A172 (cell line): ENCODE measurements at places on chromosomes 3 and 15. TPM values are rescaled to one million over a fixed set of nuclear protein-coding genes. Genes with fewer than 3 reads are reported as not detected.
A peak's percentile ranks its signal among the peaks of the same experiment; 100 is the strongest.

The WNT5A gene
- 10.1 and 15.6 TPM in 2 replicates for total RNA-seq

The SCAANT1 gene
- not detected in 2 replicates for total RNA-seq

The AQP9 gene
- not detected in 2 replicates for total RNA-seq

The OR4M2 gene
- not detected in 2 replicates for total RNA-seq

The ITPKA gene
- 15.5 and 17.3 TPM in 2 replicates for total RNA-seq

The CRABP1 gene
- not detected in 2 replicates for total RNA-seq

The ROPN1B gene
- total RNA-seq = not detected in 2 replicates

The GOLGA6L7 gene
- not detected in 2 replicates for total RNA-seq

The UBXN7 gene
- total RNA-seq = 21.6 and 32.3 TPM in 2 replicates

The BNC1 gene
- 0.03 and 0.17 TPM in 2 replicates for total RNA-seq

The FILIP1L gene
- total RNA-seq = 29.0 and 48.1 TPM in 2 replicates

The MSL2 gene
- total RNA-seq = 10.1 and 20.7 TPM in 2 replicates

DNA sequence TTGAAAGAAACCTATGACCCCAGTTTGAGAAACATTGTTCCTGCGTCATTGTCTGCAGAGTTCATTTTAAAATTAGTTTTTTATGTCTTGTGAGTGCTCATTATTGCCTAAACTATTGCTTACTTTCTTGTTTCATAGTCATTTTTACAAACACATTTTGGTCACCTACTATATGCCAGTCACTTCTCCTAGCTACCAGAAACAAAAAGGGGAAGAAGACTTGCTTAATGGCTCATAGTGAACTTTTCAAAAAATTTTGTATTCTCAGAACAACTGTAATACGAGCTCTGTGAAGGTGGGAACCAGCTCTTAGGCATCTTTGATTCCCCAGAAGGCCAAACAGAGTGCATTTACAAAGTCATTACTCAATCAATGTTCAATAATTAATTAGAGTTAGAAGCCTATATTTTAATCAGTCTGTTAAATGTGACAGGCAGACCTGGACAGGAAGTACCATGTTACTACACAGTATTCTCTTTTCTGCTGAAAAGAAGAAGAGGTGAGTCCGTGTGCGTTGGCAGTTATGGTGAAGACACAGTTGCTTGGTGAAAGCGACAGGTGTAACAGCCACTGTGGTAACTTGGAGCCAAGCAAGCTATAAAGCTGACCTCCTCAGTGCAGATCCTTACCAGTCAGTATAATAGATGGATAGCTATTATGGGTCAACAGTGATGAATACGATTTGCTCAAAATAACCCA lies 46.6 kb downstream of the DPPA2 start:
- DNase-seq = no peak

GRCh38 chr3:23785097-23785645 lies 20.6 kb upstream of the UBE2E1 start:
- no peak for DNase-seq

GRCh38 chr3:128931046-128931445 lies 51.6 kb downstream of the ACAD9 start:
- no peak for DNase-seq

DNA sequence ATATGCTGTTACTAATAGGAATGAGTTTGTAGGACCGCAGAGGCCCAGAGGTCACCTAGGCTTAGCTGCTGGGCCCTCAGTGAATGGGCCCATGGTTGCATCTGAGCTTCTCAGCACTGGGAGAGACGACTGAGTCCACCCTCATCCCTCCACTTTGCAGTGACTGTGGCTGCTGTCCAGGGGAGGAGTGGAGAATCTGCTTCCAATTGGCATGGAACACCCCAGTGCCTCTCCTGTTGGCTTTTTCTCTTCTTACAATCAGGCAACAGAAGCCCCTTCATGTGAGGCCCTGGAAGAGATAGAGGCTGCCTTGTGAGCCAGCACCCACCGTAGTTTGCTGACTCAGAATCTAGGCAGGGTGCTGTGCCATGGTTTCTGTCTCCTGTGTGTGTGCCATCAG lies 55.6 kb downstream of the ARNT2 start:
- DNase-seq = no peak

GRCh38 chr15:99614749-99615288 lies 49.0 kb downstream of the MEF2A start:
- no peak for DNase-seq

DNA sequence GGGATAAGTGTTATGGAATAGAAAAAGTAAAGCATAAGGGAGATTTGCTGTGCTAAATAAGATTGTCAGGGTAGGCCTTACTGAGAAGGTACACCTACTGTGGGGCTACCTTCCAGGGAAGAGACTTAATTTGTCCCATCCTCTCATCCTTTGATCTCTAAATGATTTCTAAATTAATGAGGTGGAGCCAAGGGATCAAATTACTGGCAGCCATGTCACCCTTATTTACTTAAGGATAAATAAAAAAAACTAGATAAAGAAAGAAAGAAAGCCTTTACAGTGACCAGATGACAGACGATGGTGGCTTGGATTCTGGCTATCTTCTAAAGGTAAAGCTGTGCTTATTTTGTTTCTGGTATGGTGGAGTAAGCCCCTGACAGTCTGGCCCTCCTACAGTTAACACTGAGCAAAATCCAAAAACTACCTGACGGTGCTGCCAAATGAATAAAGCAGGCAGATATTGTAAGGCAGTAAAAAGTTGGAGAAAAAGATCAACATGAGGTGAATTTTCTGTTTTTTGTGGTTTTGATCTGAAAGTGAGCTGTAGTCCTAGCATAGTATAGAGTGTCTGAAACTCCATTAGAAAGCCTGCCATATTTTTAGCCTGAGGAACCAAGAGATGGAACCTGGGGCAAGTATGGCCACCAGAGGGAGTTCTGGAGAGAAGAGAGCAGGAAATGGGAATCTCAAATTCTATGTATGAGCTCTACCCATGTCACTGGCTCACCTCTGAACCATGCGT lies 285.1 kb upstream of the MANF start:
- DNase-seq = peak; percentile 62

- DNase-seq = peak; percentile 52
Observed at GRCh38 chr3:157354722-157355121, 81.9 kb upstream of the PTX3 start.

DNA sequence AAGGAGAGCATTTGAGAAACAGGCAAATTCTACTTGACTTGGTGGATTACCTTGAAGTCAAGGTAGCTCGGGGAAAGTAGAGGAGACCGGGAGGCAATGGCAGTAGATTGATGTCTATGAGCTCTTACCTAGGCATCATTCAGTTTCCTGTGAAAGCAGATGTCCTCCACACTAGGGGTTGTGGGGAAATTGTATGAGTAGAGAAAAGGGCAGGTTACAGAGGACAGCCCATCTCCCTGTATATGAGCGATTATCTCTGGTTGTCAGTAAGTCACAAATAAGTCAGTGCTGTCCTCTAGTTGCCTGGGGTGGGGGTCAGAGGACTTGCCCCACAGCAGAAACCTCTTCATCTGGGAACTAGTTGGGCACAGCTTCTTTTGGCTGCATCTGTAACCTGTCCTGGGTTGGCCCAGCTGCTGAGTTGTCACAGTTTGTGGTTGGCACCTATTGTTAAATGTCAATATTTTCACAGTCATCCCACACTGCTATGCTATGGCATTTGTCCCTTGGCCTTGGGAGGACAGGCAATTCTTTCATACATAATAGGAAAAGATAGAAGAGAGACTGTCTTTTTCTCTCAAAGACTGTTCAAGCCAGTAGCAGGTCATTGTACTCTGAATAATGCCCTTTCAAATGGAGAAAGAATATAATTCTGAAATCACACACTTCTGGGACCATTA lies 53.6 kb upstream of the LRRFIP2 start:
- no peak for DNase-seq

- DNase-seq = no peak
Observed at GRCh38 chr3:149553781-149554451, 79.4 kb downstream of the TM4SF4 start.

- no peak for DNase-seq
Observed at GRCh38 chr15:76140074-76140464, 80.3 kb downstream of the TMEM266 start.

DNA sequence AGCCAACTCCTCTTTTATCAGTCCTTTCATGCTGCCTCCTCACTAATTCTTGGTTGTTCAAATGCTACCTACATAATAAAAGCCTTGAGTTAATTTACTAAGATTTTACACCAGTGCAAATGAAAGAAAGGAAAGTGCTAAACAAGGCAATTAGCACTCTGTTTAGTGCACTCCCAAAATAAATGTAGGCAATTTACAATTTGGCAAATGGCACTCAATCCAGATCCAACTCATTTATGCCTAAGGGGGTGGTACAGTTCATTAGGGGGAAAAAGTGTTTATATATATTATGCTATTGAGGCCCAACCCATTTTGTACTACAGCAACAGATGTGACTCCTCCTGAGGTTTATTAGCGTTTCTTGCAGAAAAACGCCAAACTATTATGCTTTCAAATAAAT lies 370.1 kb downstream of the NR2F2 start:
- no peak for DNase-seq

GRCh38 chr3:98525494-98525893 lies 2.8 kb upstream of the CLDND1 start:
- no peak for DNase-seq

- DNase-seq = no peak
Observed at GRCh38 chr3:189132839-189133238, 38.9 kb upstream of the TPRG1 start.

- DNase-seq = peak; percentile 99
Observed at GRCh38 chr3:183285828-183286457, 32.9 kb downstream of the B3GNT5 start.

- no peak for DNase-seq
Observed at GRCh38 chr15:42329161-42329560, 30.1 kb upstream of the CAPN3 start.

DNA sequence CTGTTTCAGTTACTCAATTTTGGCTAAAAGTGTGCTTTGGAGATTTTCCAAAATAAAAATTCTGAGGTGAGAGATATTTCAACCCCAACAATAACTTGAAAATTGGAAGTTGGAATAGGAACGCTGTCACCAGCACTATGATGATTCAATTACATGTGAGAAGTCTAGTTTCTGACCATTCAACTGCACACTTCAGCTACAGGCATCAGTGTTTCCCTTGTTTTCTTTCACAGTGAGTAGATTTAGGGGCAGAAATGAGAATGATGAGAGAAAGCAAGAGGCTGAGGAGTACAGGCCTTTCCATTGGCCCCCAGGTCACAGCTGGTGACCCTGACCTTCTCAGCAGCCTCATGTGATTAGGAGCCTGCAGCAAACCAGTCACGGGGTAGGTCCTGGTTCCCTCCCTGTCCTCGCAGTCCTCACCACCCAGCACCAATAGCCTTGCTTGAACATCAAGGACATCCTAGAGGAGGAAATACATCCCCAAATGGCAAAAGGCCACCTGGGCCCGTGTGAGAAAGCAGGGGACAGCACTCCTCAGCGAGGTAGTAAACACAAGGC lies 10.0 kb upstream of the FILIP1L start:
- no peak for DNase-seq

- DNase-seq = peak; percentile 16
Observed at GRCh38 chr3:20316238-20316637, 130.2 kb upstream of the SGO1 start.

GRCh38 chr3:4504340-4505261 lies 11.5 kb downstream of the ITPR1 start:
- DNase-seq = no peak

DNA sequence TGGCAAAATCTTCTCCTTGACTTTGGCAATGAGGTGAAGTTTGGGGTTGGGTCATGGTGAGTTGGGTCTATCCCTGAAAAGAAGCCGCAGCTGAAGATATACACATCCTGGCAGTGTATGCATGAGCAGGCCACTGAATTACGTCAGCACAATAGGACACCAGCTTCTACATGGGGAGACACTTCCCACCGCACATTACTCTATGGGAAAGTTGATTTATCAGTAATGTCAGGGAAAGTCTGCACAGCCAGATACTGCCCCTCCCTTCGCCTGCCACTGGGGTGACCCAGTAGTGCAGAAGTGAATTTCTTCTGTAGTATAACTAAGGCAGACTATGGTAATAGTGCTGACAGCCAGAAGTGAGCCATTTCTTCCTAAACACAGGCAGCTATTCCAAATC lies 245.0 kb downstream of the NTRK3 start:
- DNase-seq = no peak

- DNase-seq = no peak
Observed at GRCh38 chr3:152745646-152746045, 89.3 kb upstream of the P2RY1 start.

DNA sequence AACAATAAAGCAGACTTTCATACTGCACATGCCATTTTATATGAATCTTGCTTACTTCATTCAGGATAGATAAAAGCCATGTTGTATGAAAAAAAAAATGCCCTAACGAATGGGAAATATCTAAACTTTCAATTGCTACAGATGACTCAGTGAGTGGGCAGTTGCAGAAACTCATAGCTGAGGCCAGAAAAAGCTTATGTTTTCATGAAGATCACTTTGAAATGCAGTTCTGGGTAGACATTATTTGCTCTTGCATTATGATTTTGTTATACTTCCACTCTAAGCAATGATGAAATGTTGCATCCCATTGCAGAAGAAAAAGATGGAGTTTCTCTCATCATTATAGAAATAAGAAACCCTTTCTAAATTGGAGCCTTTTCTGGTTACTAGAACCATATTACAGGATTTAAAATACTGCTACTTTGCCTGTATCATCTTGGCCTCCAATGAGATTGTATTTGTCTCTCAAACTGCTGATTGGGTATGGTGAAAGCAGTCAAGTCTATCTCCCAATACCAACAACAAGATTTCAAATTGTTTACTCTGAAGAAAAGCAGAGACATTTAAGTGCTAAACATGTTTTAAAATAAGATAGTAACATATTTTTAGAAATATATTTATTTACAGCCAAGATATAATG lies 17.0 kb downstream of the PEAK1 start:
- no peak for DNase-seq

- DNase-seq = no peak
Observed at GRCh38 chr15:68365140-68365745, 66.7 kb downstream of the ITGA11 start.

GRCh38 chr3:151130428-151130827 lies 45.0 kb downstream of the MED12L start:
- no peak for DNase-seq

- DNase-seq = no peak
Observed at GRCh38 chr3:47890828-47891612, 88.1 kb downstream of the DHX30 start.

- DNase-seq = no peak
Observed at GRCh38 chr3:87625876-87626275, 349.5 kb upstream of the POU1F1 start.

DNA sequence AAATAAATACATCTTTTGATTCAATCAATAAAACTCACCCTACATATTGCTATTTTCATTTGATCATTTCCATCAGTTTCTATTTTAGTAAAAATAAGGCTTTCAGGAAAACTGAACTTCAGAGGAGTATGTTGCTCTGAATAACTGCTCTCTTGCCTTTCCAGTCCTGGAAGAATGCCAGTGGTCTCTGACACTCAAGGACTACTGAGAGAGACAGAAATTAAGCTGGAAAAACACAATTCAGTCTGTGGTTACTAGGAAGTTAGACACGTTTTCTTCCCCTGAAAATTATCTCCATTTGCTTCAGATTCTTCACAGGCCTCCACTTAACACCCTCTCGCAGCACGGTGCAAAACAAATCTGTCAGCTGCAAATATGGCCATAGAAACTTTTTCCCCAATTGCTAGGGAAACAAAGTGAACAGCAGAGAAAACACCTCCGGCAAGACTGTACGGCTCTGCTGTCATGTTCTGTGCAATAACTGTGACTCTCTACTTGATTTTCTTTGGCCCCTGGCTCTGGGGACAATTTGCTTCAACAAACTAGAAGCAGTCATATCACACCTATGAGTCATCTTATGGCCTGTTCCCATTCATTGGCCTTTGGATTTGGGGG lies 353.0 kb downstream of the MAGI1 start:
- DNase-seq = no peak
